8988T (cell line): ENCODE measurements at places on chromosomes 2 and 18.
A peak's percentile ranks its signal among the peaks of the same experiment; 100 is the strongest.

- DNase-seq = no peak
Measured at GRCh38 chr18:25827228-25827627, 263.2 kb downstream of the SS18 start.

DNA sequence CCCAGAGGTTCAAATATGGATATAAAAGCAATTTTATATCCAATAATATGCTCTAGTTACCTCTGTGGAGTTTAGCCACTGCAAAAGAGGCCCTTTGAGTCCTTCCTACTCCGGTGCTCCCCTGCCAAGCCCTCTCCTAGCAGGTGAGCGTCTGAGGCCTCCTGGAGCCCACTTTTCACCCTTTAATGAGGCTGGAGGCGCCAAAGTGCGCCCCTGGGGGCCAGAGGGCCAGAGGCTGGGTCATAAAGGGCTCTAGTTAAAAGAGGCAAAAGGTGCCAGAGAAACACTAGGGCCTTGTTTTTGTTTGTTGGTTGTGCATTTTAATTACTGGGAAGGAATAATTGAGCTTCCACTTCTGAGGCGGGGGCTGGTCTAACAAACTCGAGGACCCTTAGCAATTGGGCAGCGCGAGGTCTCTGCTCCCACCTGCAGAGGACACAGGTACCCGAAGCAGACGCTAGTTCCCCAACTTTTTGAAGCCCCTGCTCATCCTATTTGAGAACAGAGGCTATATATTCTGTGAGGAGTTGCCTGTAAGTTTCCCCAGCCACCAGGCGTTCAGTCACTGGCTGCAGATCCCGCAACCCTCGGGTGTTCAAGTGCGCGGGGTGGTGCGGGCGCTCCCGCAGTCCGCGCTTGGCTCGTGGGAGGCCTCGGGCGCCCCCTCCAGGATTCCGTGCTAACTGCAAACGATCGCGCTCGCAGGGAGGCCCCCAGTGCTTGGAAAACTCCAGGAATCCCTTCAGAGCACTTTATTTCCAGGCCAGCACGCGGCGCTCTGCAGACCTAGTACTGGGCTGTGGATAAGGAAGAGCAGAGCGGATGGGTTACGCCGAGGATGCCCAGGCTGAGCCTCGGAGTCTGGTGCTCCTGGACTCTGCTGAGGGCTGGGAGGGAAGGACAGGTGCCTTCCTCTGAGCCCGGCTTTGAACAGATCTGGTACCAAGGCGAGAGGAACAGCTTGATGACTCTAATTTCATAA, 14.1 kb downstream of the MSGN1 start:
- peak; percentile 57 for DNase-seq

GRCh38 chr2:189304360-189304759, 124.8 kb upstream of the COL5A2 start:
- no peak for DNase-seq

- no peak for DNase-seq
Measured at GRCh38 chr2:101121174-101121573, 30.0 kb downstream of the TBC1D8 start.

GRCh38 chr2:23697256-23698075, 229.5 kb downstream of the ATAD2B start:
- no peak for DNase-seq

GRCh38 chr18:74493689-74494088, 2.5 kb upstream of the CNDP2 start:
- no peak for DNase-seq

DNA sequence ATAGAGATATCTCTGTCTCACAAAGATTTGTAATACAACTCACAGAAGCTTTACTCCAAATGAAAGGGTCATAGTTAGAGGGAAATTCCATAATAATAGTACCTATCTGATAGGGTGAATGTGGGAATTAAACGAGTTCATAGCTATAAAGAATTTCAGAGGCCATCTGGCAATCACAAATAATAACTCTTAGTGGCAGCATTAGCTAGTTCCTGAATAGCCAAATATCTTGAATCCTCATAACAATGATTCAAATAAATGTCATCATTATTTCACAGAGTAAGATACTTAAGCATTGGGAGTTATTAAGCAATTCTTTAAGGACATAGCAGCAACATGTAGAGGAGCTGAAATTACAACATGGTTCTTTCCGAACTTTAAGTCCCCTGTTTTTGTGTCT, 1265.0 kb upstream of the PIK3C3 start:
- DNase-seq = no peak

DNA sequence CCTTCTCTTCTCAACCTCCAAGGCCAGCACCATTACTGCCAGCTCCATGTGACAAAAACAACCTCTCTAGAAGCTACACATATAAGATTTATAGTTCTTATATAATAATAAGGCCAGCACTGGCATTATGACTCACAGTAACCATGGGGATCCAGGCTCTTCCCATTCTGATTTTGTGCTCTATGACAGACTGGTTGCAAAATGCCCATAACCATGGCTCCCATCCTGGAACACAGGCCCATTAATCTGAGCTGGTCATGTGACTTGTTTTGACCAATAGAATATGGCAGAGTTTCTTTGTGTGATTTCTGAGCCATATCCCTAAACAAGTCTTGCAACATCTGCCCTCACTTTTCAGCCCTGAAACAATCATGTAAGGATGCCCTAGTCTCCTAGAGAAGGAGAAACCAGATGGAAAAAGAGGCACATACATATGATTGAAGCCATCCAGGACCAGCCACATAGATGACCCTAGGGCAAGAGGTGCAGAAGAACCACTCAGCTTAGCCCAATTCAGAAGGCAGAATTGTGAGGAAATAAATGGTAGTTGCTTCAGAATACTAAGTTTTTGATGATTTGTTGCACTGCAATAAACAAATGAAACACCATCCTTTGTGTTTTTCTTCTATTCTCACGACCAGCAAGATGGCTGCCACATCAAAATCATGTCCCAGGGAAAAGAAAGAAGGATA, 173.9 kb downstream of the SUCLG1 start:
- DNase-seq = no peak

GRCh38 chr2:200756618-200757321, 54.9 kb upstream of the BZW1 start:
- DNase-seq = peak; percentile 46

DNA sequence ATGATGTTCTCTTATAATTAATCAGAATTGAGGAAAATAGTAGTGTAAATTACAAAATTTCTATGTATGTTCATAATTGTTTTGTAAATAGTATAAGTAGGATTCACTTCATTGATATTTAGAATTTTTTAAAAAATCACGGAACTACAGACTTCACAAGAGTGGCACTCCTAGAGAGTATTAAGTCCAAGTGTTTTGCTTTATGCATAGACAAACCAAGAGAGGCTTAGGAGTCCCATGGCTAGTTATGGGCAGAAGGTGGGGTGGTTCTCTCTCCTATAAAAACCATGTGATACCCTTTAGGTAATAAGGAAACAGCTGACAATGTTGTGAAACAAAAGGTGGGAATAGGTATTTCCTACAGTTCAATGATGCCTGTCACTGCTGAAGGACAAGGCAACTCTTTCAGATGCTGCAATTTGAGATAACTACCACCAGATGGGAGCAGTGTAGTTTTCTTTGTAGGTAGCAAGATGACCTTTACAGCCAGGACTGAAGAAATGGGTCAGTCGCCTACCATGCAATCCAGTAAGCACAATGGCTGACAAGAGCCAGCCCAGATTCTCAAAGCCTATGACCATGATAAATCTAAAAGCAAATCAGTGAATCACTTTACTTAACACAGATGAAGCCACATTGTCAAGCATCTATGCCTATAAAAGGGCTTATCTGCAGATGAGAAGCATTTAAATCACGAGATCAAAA, 83.9 kb downstream of the AAK1 start:
- no peak for DNase-seq

DNA sequence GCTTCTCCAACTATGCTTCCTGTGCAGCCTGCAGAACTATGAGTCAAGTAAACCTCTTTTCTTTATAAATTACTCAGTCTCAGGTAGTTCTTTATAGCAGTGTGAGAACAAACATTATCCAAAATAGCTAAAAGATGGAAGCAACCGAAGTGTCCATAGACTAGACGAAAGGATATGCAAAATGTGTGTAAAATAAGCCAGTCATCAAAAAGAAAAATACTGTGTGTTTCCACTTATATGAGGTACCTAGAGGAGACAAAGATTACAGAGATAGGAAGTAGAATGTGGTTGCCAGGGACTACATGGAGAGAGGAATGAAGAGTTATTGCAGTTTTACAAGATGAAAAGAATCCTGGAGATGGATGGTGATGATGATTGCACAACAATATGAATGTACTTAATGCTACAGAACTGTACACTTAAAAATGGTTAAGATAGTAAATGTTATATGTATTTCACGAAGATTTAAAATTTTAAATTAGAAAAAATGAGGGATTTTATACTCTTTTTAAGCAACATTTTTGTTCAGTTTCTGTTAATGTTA, 99.3 kb upstream of the FN1 start:
- no peak for DNase-seq

GRCh38 chr2:173747035-173747434, 218.1 kb downstream of the SP3 start:
- no peak for DNase-seq
